Neural crest cell (in vitro differentiated cells): ENCODE measurements at places on chromosomes 16 and 17.

DNA sequence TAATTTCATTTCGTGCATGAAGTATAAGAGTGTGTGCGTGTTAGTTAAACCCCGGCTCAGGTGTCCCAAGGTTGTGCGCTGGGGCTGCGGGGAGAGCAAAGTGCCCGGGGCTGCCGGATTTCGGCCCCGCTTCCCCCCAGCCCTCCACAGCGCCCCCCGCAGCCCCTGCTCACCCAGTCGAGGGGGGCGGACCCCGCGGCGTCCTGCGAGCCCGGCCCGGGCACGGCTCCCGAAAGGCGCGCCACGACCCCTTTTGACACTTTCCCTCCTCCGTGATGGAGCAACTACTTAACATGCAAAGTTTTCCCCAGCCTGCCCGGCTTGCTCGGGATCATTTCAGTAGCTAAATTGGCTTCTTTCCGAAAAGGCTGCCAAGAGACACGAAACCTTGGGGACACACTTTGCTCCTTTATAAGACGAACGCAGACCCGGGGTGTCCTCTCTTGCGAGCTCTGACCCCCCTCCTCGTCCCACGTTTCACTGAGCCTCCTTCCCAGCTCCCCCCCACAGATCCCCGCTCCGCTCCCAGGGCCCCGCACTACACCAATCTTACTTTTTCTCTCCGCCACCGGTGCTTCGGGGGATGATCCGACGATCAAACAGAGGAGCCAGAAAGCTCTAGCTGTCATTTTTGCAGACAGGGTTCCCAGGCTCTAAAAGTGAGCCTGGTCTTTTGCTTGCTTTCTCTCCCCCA is 552 bp downstream of the C17orf58 start:
- DNase-seq, result no peak

DNA sequence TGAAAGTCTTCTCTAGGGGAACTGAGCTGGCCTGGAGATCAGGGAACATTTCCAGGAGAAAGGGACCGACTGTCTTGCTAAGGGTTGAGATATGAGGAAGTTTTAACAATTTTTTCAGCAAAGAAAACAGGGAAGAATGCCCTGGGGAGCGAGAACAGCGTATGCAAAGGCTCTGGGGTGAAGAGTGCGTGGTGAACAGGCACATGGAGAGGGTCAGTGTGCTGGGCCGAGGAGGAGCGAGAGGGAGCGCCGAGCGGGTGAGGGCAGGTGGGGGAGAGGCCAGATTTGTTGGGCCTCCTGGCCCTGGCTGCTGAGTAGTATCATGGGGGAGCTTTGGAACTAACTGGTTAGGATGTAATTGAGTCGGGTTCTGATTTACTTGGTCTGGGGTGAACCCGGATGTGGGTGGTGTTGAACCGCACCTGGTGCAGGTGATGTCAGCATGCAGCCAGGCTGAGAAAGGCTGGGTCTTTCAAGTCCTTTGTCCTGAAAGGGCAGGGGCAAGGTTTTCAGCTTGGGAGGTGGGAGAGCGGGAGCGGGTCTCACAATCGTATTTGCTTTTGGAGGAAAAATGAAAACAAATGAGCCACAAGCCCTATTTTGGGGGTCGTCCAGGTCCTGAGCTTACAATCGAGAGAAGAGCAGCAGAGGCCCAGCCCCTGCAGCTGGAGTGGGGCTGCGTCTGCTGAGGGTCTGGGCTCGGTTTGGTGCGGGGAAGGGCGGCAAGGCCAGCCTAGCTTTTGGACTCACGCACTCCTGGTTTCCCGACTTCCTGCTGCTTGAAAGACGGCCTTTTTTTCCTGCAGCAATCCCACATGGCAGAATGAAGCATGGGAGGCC is 11.1 kb upstream of the WFDC1 start:
- DNase-seq, result no peak

- DNase-seq, result no peak
Measured at GRCh38 chr16:56603589-56603988, 4.8 kb upstream of the MT2A start.

- DNase-seq, result no peak
Measured at GRCh38 chr17:17739388-17740066, 58.3 kb downstream of the RAI1 start.

DNA sequence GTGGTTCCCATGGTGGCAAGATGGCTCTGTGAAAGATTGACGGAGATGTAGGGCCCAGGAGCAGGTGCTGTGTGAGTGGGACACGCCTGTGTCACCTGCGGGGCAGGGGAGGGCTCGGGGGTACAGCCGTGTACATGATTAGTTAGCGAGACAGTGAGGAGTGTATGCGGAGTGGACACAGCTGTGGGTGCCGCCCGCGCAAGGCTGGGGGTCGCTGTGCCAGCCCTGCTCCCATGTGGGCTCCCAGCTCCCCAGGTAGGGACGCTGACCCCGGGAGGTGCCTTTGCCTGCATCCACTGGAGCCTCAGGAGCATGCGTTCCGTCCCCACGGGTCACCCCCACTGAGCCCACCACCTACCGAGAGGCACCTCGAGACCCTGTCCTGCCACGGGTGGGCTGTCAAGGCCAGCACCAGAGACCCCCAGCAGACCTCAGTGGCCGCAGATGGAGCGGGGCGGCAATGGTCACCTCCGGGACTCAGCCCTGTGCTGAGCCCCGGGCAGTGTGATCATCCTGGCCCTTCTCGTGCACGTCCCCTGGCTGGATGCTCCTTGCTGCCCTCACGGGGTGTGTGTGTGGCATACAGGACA is 7.4 kb downstream of the CAPN15 start:
- DNase-seq, result no peak

DNA sequence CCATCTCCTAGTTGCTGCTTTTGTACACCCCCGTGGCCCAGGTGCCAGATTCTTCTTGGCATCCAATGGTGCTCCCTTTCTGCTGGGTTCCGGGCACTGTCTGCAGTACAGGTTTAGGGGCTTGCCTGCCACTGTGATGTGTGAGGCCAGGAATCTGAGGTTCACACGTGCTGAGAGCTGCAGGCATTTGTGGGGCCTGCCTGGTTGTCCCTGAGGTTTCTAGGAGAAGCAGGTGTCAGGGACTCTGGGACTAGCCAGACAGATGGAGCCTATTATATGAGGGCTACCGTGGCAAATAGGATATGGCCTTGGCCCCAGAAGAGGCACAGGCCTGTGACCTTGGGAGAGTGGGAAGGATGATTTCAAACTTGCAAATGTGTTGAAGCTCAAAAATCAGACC is 29.3 kb downstream of the NDEL1 start:
- DNase-seq, result no peak
